ENCODE measurements at places on chromosomes 3 and 15. TPM values are rescaled to one million over a fixed set of nuclear protein-coding genes. Genes with fewer than 3 reads are reported as not detected.

DNA sequence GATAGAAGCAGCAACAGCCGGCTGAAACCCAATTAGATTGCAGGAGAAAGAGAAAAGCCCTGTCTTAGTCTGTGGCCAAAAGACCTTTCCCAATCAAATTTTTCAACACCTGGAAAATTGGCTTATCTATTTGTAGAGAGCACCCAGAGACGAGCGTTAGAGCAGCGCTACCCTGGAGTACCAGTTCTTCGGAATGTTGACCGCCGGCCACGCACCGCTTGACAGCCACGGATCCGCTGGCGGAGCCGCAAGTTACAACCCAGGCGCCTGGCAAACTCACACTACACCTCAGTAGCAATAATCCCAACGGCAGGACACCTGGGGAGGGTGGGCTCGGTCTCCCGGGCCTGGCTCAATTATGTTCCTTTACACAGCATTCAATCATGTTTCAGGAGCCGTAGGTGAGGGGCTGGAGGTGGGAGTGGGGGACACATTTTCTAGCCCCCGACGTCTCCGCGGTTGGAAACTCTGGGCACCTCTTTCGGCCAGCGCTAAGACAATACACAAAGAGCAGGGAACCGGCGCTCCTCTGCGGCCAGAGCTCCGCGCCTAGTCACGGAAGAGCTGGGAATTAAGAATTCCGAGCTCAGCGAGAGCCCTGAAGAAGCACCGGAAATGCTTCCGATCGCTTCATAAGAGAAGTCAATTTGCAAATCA lies 1.2 kb downstream of the MB21D2 start:
- DNase-seq: peak; percentile 71

DNA sequence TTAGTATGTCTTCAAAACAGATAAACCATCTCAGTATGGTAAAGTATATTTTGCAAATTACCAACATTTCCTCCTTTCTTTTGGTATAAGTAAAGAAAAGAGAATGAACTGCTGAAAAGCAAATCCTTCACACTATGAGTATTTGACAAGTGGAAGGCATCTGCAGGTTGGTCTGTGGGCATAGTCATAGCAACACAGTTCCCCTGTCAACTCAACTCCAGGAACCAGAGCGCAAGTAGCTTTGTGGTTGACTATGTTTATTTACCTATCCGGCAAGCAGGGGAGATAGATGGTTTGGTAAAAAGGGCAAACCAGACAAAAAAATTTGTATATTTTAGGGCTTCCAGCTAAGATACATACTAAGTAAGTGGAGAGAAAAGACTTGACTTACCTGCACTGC lies 88.3 kb upstream of the PPIB start:
- DNase-seq: no peak

DNA sequence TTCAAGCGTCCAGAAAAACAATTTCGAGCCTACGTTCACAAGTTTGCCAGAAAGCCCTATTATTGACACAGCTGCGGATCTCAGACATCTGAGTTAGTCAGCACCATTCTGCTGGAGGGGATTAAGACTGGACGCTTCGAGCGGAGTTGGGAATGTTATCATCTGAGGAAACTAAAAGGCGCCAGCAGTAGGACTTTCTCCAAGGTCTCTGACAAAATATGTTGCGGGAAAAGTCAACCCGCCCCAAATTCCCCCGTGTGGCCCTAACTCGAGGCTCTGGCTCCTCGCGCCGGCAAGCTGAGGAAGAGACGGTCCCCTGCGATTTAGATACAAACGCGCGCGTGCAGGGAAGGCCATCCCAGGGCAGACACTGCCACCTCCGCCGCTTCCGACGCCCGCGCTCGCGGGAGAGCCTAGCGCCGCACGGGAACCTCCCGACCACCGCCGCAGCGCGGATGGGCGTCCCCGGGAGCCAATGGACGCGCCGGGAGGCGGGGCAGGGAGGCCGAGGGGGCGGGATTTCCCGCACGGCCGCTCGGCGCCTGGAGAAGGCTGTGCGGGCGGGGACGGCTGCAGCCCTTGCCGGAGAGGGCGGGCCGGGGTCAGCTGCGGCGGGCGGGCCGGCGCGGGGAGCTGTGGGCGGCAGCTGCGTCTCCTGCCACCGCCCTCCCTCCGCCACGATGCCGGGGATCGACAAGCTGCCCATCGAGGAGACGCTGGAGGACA lies at the start of gene APPL1:
Gene APPL1, plus strand, starts transcription at position 526 of the 726 bp plus-strand sequence. Its CDS starts 155 bp downstream, at position 681.
- DNase-seq: peak; percentile 98

GRCh38 chr3:66248641-66249040 lies 27.8 kb downstream of the SLC25A26 start:
- DNase-seq: no peak

- no peak for DNase-seq
Observed at GRCh38 chr3:187737006-187737367, 8.3 kb downstream of the BCL6 start.

Gene PLCL2
- 48.0 TPM for total RNA-seq

Gene ERICH6
- not detected for total RNA-seq

Gene TNNC1
- 2.2 TPM for total RNA-seq
